ENCODE measurements at places on chromosomes 1 and 21.

DNA sequence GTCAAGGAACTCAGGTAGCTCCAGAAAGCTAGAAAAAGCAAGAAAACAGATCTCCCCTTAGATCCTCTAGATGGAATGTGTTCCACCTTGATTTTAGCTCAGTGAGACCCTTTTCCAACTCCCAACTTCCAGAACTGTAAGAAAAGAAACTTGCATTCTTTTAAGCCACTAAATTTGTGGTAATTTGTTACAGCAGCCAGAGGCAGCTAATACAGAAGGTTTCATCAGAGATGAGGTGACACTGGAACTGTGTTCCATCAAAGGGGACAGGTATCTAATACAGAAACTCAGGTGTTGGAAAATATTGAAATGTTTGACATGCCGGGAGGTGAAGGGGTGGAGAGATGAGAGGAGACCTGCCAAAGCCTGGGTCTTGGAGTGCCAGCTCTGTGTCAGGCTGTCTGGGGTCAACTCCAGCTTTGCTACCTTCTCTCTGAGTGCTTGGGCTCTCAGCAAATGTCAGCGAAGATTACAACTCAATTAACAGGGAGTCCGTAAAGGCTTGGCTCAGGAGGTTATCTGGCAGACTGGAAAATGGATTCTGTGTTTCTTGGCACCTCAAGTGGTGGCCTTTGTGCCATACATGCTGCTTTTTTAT, 71.3 kb downstream of the PLPP3 start:
- no peak for DNase-seq

DNA sequence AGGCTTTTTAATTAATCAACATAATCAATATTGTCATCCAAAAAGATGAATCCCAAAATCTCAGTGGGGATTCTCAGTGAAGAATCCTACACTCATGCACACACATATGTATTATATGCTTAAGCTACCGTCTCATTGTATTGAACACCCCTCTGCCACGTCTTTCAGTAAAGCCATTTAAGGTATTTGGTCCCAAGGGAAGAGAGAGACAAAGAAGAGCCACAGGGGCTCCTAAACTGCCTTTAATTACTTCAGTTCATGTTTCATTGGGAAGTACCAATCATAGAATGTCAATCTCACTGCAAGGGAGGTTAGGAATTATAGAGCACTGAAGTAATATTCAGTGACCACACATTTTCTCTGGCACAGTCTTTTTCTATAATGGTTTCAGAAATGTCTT, 388.6 kb upstream of the NEGR1 start:
- no peak for DNase-seq

GRCh38 chr1:192811006-192811405, 2.2 kb downstream of the RGS2 start:
- no peak for DNase-seq

GRCh38 chr1:171877701-171878100, 36.4 kb downstream of the DNM3 start:
- DNase-seq = no peak

- no peak for DNase-seq
Measured at GRCh38 chr21:28436286-28436932, 556.3 kb downstream of the LTN1 start.

GRCh38 chr1:207268337-207268736, 53.1 kb upstream of the CD55 start:
- no peak for DNase-seq

DNA sequence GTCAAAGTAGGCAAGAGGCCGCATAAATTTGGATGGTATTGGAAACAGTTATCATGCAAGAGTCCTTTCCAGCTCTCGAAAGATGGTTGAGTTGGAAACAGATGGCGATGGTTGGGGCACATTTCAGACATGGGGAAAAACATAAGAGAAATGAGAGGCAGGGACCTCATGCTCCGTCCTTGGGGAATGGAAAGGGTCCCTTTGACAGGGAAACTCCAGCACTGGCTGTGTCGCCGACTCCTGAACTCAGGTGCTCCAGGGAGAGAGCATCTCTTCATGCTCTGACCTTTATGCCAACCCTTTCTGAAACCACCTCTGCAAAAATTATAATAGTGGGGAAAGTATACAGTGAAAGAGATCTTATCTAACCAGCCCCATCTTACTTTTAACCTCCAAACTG, 36.8 kb upstream of the COL6A2 start:
- no peak for DNase-seq

DNA sequence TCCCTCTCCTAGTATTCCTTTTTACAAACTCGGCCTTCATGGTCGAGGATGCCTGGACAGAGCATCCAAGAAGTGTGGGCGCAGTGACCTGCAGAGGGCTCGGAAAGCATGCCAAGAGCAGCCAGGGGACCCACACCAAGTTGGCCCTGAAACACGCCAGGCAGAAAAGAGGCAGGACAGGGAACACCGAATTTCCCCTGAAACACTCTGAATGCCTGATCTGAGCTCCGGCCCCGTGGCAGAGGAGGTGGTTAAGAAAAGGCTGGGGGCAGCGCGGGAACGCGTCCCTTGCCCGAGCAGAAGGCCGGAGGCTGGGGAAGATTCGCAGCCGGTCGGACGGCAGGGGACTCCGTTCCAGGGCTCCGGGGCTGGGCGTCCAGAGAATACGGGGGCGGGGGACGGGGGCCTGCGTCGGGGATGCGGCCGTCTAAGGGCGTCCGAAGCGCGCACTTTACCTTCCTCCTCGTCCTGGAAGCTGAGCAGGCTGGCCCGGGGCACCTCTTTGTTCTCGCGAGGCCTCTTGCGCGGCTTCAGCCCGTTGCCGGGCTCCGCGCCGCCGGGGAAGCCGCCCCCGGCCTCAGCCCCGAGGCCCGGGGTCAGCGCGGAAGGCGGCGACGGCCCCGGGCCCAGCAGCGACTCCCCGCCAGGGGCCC, 558 bp downstream of the PAXBP1 start:
- peak; percentile 39 for DNase-seq

GRCh38 chr1:2383576-2383975, 7.8 kb downstream of the MORN1 start:
- no peak for DNase-seq

GRCh38 chr1:20430355-20431175, 55.4 kb downstream of the CAMK2N1 start:
- no peak for DNase-seq

DNA sequence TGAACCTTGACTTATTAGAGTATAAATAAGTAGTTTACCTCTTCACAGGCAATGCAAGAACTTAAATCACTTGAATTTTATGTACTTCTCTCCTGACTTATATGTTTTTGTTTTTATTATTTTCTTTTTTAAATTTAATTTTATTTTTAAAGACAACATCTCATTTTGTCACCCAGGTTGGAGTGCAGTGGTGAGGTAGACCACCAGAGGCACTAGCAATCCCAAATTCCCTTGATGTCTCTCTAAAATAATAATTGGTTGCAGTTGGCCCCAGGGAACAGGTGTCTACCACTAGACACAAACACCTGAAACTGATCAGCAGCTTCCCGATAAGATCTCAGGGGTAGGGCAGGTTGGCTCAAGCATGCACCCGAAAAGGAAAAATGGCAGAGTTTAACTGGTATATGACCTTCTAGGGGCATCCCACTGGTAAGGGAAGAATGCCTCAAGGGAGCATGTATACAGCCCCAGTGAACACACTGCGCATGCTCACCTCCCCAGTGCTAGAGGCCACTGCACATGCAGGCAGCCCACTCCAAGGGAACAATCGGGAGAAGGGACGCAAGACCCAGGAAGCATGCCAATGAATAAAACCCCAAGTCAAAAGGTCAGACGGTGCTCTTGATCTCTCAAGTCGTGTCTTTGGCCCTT, 14.6 kb downstream of the EXOC8 start:
- no peak for DNase-seq

- DNase-seq = no peak
Measured at GRCh38 chr21:34105947-34106541, 32.7 kb downstream of the MRPS6 start.

- no peak for DNase-seq
Measured at GRCh38 chr1:29324202-29324601, 87.9 kb downstream of the PTPRU start.

DNA sequence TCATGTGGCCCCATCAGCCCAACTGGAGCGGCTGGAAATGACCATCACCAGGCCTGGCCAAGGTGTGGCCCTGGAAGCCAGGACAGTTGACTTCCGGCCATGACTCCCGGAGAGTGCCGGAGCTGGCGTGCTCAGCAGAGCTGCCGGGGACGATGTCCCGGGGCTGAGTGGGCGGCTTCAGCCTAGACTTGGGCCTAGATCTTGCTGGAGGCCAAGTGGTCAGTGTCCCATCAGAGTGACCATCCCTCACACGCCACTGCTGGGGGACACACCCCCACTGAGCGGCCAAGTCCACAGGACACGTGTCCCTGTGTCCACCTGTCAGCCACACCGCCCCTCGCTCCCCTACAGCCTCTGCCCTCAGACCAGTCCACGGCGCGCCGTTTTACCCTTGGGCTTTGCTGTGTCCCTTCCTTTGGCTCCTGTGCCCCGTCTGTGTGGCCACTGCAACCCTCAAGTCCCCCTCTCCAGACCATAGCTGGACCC, 4.0 kb downstream of the FAAP20 start:
- no peak for DNase-seq

GRCh38 chr1:228148196-228148861, 1.4 kb upstream of the GJC2 start:
- DNase-seq = no peak

GRCh38 chr1:111733183-111733991, 5.8 kb downstream of the INKA2 start:
- no peak for DNase-seq

- DNase-seq = no peak
Measured at GRCh38 chr1:24351918-24352627, 32.9 kb downstream of the GRHL3 start.

DNA sequence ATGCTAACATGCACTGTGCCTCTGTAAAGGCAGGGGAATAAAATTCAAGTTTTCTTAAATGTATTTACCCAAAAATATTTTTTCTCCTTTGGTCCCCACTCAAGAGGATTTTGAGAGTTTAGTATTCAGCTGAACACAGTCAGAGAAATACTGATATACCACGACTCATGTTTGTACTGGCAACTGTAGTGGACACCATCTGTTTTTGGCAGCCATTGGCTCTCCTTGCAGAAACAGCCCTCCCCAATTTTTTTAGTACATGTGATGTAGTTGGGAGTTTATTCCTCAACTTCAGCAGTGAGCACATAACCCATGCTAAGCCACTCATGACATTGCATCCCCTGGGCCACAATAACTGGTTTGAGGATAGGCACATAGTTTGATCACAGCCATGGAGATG, 154.8 kb upstream of the POU3F1 start:
- DNase-seq = no peak

DNA sequence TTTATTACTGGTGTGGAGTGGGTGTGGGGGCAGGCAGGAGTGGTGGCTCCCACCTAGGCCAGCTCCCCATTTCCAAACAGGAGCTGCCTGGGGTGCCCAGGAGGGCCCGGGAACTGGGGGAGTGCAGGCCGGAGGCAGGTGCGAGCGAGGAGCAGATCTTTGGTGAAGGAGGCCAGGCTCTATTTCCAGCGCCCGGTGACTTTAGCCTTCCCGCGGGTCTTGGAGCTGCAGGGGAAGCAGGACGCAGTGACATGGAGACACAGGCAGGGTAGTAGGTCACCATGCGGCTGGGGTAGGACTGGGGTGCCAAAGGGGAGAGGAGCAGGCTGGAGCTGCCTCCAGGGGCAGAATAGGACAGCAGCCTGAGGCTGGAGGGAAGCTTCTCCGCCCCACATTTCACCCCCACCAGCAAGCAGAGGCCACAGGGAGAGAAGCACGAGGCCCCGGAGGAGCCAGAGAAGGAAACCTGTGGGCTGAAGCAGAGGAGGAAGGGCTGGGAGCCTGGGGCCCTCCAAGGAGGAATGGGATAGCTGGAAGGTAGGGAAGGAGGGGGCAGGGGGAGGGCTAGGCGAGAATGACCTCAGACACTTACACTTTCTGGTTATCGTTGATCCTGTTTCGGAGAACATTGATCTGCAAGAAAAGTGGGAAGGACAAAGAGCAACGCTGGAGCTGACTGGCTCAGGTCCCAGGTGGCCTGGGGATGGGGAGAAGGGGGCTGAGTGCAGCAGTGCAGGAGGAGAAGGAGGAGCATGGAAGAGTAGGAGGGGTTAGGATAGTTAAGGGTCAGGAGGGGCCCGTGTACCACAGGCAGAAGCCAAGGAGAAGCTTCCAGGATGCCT, 18.2 kb downstream of the TNNT2 start:
- no peak for DNase-seq

DNA sequence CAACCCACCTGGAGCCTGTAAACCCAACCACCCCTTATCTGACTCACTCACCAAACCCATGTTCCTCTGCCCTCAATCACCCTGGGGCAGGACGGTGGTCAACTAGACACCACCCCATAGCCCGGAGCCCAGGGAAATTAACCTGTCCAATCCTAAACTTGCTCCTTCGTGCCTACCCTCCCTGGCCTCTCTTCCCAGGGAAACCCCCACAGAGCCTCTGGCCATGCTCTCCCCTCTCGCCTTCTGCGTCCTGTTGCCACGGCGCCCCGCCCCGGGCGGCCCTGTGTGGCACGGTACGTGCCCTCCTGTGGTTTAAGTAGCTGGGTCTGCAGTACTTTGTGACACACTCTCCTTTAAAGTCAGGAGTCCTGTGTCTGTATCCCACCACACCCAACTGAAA, 4.0 kb upstream of the FTCD start:
- DNase-seq = no peak

DNA sequence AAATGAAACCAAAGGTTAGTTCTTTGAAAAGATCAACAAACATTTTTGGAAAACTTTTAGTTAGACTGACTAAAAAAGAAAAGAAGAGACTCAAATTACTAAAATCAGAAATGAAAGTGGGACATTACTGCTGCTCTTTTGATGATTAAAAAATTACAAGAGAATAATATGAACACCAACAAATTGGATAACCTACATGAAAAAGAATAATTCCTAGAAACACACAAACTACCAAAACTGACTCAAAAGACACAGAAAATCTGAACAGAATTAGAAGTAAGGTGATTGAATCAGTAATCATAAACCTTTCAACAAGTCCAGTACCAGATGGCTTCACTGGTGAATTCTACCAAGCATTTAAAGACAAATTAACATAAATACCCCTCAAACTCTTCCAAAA, 5.6 kb downstream of the KIFAP3 start:
- DNase-seq = no peak

GRCh38 chr1:115379943-115380342, 41.9 kb upstream of the NGF start:
- no peak for DNase-seq

DNA sequence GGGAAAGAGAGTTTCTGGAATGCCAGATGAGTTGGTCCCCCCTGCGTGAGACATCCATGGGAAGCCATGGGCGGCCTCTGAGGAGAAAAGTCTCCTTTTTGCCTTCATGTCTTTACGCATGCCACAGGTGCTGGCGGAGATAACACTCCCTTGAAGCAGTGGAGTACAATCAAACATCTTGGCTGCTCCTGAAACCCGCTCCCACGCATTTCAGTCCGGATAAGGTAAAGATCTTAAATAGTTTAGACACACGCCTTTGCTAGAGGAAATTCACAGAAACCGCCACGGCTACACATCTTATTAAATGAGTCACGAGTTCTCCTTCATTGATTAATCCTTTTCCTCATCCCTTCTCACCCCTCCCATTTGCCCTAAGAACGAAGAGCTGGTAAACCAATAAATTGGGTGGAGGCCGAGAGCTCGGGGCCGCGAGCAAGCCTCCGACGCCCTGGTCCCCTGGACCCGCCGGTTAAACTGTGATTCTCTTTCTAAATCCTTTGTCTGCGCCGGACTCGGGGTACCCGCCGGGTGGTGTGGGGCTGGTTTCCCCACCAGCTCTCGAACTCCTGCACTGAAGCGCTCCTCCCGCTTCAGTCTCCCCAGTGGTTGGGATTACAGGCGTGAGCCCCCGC, 6.6 kb upstream of the ZNF669 start:
- no peak for DNase-seq

Data from SW 1271 (cell line).